ENCODE measurements at places on chromosomes 13 and 19.

- no peak for DNase-seq
These were observed 18.7 kb upstream of the B3GNT3 start for GRCh38 chr19:17775991-17776803.

GRCh38 chr13:50390503-50391248 lies 375.4 kb downstream of the KCNRG start:
- DNase-seq: no peak

GRCh38 chr13:112896736-112897602 lies 72.0 kb upstream of the MCF2L start:
- DNase-seq: peak; percentile 13

DNA sequence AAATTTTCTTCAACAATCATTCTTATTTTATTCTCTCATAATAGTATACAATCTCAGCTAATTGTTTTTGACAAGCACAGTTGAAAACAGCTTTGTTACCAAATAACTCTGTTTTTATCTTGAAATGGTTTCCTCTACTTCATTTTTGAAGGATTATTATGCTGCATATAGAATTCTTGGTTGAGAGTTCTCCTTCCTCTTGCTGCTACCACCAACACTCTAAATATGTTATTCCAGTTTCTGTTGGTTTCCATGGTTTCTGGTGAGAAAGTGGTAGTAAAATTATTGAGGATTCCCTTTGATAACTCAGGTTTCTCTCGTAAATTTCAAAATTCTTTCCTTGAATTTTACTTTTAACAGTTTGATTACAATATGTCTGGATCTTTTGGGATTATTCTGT lies 1725.9 kb downstream of the PCDH9 start:
- DNase-seq: no peak

GRCh38 chr13:41405367-41405766 lies 52.0 kb upstream of the RGCC start:
- no peak for DNase-seq

- no peak for DNase-seq
These were observed 18.5 kb upstream of the FAM216B start for GRCh38 chr13:42762917-42763316.

- DNase-seq: no peak
These were observed 10.1 kb downstream of the ZNF714 start for GRCh38 chr19:21092109-21092508.

- no peak for DNase-seq
These were observed 28.0 kb downstream of the ZNF175 start for GRCh38 chr19:51599084-51599483.

GRCh38 chr19:39205449-39205764 lies 1.3 kb upstream of the SYCN start:
- DNase-seq: no peak

GRCh38 chr13:38759390-38759789 lies 72.5 kb downstream of the FREM2 start:
- DNase-seq: no peak

GRCh38 chr13:106530980-106531481 lies 4.4 kb downstream of the EFNB2 start:
- DNase-seq: no peak

DNA sequence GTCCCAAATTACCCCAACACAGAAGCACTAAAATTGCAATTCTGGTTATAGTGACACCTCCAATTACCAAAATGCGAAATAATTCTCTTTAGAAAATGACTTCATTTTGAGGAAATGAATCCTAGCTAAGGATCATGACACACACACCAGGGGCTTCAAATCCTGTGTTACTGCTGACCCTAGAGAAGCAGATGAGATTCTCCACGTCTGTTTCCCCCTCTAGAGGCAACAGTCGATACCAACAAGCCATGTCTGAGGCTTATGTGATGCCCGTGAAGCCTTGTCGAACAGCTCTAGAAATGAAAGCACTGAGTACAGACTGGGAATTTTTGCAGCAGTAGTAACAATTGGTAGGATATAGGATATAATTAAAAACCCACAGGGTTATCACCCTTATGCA lies 153.6 kb upstream of the TMTC4 start:
- no peak for DNase-seq
